ELR (cell line): ENCODE measurements at places on chromosomes 1 and 21.

DNA sequence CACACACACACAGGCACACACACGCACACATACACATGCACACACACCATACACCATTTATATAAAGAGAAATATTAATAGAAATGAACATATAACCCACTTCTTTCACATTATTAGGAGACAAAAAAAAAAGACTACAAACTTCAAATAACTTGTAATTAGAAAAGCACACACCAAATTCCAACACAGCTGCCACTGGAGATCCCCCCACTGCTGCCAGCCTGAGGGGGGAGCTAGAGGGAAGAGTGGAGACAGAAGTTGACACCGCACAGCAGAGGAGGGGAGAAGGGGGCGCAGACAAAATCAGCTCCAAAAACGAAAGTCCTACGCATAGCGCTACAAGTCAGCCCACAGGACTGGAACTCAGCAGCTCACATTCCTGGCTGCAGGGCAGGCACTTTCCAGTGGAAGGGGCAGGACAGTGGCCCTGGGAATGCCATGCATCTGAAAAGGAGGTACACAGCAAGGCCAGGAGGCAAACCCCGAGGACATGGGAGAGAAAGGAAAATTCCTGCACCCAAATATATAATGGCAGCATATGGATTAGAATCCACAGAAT lies 36.5 kb downstream of the LGALS8 start:
- DNase-seq: no peak

DNA sequence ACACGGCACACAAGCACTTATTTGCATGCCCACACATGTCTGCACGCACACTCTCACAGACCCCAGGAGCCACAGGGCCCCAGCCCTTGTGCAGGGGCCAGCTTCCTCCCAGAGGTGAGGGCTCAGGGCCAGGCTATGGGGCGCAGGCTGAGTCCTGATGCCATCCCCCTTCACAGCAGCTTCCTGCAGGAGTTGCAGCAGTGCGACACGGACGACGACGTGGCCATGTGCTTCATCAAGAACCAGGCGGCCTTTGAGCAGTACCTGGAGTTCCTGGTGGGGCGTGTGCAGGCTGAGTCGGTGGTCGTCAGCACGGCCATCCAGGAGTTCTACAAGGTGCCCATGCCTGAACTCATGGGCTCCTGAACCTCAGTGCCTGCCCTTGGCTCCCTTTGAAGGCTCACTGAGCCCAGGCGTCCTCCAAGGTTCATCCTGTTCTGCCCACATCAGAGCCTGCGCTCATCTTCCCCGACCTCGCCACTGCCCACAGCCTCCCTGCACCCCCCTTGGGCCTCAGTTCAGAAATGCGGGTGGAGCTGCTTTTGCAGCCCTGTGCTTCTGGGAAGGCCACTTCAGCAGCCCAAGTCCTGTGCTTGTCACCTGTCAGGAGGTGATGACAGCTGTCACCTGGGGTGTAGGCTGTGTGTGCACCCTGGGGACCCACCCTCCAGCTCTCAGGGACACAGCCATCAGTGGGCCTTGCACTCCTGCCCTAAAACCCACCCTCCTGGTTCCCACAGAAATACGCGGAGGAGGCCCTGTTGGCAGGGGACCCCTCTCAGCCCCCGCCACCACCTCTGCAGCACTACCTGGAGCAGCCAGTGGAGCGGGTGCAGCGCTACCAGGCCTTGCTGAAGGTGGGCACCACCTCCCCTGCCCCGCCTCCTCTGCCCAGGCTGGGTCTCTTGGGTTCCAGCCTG lies 66.6 kb downstream of the TRIM11 start:
- DNase-seq: no peak

GRCh38 chr21:33127154-33127867 lies 57.4 kb downstream of the OLIG1 start:
- DNase-seq: peak; percentile 75

GRCh38 chr1:53303726-53304515 lies 23.9 kb downstream of the LRP8 start:
- no peak for DNase-seq

DNA sequence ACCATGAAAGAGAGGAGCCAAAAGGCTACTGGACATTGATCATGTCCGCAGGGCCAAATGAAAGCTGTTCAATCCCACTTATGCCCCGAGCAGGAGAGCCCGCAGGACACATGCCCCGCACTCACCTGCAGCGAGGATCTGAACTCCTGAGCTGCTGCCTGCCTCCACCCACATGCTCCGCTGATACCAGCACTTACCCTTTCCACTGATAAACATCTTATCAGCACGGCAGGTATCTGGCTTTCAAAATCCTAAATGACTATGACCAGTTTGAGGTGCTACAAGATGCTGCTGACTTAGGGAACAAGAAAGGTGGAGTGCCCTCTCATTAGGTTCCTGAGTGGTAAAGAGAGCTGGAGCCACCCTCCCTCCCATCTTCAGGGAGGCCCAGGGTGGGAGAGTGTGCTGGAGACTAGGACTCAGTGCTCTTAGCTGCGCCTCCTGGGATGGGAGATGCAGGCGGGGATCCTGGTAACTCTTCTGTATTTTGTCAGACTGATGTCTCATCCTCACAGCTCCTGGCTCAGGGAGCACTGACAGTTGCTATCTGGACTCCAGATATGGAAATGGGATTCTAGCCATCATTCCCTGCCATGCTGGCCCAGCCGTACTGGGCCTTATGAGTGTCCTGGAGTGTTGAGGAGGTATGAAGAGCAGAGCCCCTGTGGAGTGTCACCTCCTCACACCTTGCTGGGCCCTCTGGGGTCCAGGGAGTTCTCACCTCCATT lies 86.4 kb upstream of the F3 start:
- DNase-seq: no peak

DNA sequence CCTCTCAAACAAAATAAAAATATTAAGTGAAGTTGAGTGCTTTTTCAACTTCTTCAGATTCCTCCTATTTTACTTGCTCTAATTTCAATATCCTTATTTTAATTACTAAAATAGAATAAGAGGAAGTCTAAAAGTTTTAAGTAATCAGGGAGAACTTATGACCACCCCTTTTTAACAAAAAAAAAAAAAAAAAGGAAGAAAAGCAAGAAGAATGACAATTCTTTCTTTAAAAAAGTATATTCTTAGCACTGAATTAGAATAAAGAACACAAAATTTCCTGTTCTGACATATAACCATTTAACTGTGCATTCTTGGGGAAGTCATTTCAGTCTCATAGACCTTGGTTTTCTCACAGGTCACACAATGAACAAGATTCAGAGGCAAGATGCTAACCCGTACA lies 46.8 kb downstream of the SAMSN1 start:
- DNase-seq: no peak

DNA sequence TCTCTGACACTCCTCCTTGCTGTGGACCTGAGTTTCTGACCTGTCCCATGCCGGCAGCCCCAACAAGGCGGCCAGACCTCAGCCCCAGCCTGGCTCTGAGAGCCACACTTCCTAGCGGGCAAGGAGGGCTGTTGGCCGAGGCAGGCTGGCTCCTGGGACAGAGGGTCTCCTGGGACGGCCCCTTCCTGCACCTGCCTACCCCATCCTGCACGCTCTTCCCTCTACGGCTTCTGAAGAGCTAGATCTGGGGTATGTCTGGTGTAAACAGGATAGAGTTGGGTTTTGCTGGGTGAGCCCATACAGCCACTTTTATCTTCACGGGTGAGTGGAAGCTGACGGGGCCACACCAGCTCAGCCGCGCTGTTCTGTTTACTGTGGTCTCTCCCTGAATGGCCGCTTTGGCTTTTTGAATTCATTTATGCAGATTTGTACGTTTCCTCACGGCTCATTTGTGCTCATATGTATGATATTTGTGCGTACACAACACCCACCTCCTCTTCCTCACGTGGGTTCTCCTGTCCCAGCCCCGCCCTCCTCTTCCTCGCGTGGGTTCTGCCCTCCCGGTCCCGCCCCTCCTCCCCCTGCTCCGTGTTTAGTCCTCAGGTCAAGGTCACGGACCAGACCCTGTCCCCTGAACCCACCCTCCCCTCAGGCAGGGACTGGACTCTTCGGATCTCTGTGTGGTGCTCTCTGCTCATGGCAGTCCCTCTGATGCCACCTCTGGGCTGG lies 34.7 kb upstream of the POFUT2 start:
- no peak for DNase-seq

DNA sequence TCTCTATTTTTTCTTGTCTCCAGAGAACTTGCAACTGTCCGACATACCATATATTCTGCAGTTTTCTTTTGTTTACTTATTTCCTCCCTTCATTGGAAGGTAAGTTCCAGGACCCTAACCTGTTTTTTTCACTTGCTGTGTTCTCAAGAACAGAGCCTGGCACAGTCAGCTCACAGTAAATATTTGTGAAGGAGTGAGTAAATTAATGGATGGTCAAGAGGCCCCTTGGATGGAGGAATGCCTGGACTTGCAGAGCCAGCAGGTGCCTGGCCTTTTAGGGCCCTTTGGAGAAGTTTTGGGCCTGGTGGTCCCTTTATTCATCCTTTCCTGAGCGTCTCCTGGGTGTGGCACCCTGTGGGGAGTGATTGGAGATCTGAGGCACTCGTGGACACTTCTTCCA lies 182.1 kb upstream of the POU3F1 start:
- no peak for DNase-seq

- peak; percentile 31 for DNase-seq
These were observed 2.0 kb upstream of the PERM1 start for GRCh38 chr1:983798-984475.

DNA sequence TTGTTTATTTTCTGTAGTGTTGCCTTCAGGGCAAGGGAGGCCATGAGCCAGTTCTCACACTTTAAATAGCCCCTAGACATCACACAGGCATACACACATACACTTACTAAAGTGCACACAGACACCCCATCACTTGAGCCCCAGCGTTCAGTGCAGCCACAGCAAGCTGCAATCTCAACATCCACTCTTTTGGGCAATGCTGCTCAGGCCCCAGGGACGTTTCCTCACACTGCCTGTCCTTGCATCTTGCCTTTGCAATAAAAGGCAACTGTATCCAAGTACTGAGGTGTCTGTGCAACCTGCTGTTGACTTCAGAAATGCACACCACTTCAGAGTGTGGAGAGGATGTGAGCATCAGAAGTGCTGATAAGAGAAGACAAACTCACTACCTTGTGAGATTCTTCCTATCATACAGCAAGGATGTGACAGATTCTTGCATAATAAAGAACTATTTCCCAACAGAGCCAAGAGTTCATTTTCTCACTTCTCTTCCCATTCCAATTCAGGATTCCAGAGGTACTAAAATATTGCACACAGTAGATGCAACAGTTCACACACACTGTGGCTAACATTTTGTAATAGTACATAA lies 36.2 kb downstream of the IRF2BP2 start:
- no peak for DNase-seq

GRCh38 chr1:111515291-111516004 lies 12.0 kb upstream of the ADORA3 start:
- peak; percentile 84 for DNase-seq

- no peak for DNase-seq
These were observed 223.1 kb upstream of the PLXNA2 start for GRCh38 chr1:208467151-208467780.

DNA sequence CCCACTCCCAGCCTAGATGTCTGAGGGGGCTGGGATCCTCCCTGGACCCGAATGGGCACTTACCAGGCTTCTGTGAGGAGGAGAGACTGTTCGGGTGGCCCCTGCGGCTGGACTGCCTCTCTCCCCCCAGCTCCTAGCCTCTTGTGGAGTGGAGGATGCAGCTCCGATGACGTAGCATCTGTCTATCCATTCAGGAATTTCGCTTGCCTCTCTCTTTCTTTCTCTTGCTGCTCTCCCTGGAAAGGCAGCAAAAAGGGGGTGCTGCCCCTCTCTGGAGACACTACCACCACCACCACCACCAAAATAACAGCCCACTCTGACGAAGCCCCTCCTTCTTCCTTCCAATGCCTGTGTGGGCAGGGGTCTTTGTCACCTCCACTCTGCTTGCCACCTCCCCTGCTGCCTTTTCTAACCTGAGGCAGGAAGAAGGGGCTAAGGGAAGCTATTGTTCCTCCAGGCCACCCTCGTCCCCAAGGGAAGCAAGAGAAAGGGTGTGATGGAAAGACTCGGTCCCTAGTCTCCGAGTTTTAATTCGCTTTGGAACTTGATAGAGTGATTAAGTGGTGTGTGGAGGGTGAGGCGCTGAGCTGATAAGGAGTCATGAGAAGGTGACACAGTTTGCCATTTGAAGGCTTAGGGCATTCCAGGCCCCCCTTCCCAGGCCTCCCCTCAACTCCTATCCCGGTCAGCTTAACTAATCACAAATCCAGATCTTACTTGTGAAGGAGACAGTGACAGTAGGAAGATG lies 60.5 kb downstream of the RHBG start:
- no peak for DNase-seq

DNA sequence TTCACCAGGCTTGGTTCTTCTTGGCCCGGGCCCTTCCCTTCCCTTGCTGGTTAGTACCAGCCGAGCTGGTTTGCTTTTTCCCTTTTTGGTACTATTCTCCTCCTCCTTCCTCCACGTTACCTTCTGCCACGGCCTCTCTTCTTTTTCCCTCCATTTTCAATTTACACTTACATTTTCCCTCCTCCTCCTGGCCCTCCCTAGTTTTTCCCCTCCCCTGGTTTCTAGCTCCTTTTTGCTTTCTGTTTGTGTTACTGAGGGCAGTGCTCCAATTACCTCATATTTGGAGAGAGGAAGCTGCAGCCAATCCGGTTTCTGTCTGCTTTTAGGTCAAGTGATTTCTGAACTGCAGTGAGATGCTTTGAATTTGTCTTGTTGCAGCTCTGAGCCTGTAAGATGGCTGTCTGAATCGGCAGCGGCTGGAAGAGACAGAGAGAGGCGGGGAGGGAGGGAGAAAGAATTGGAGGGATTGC lies 63.7 kb downstream of the MACF1 start:
- DNase-seq: peak; percentile 79

GRCh38 chr1:174448531-174448883 lies 743 bp downstream of the GPR52 start:
- no peak for DNase-seq

GRCh38 chr1:20663365-20663764 lies 2.2 kb upstream of the DDOST start:
- DNase-seq: peak; percentile 10

GRCh38 chr1:42680921-42681683 lies 1.1 kb upstream of the YBX1 start:
- peak; percentile 52 for DNase-seq

- DNase-seq: no peak
These were observed 193.0 kb downstream of the HLX start for GRCh38 chr1:221072214-221072613.

DNA sequence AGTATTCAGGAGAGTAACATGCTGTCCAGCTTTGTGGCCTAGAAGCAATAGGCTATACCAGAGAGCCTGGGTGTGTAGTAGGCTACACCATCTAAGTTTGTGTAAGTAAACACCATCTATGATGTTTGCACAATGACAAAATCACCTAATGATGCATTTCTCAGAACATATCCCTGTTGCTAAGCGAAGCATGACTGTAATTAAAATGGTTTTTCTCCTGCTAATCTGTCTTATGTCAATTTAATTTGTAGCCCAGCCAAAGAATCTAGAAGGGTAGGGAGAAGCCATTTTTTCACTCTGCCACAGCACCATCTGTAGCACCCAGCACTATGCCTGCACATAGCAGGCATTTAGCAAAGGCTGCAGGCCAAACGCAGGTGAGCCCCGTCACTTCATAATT lies 2.0 kb upstream of the TTC24 start:
- no peak for DNase-seq
